ENCODE measurements at places on chromosomes 13 and 19. TPM values are rescaled to one million over a fixed set of nuclear protein-coding genes. Genes with fewer than 3 reads are reported as not detected.
A peak's percentile ranks its signal among the peaks of the same experiment; 100 is the strongest.

Gene CEACAM3
- total RNA-seq, result 0.87 TPM

DNA sequence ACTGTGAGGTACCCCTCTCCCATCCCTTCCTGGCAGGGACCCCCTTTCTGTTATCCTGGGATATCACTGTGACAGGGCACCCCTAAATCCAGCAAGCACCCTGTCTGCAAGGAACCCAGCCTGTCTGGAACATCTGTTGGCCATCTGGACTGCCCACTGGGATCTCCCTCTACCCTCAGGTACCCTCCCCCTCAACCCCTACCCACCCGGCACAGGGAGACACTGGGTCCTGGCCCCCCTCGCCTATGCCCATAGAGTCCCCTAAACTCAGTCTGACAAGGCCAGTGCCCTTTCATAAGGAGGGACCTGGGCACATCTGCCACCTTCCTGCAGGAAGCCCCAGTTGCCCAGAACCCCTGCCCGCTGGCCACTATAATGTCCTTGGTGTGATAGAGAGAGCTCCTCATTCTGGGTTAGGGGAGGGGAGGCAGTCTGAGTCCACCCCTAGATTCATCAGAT, 2.8 kb upstream of the SLC27A5 start:
- H3K4me3 ChIP-seq, result peak overlapping the region; percentile 35
- no peak for DNase-seq
- peak overlapping the region; percentile 19 for H3K27ac ChIP-seq

DNA sequence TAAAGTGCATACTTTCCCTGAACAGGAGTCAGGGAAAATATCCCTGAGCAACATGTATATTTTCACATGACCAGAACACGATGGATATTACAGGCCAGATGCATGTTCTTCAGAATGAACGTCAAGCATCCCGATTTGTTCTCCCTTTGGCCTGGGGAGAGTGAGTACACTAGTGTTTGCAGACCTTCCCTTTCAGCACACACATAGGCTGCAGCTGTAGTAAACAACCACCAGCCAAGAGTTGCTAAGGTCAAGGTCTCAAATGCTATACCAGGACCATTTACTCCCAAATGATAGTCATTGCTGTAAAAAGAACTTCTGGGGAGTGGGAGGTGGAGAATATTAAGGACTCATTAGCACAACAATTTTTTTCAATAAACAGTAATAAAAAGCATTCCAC, 3.0 kb downstream of the KLF12 start:
- H3K4me3 ChIP-seq, result no peak overlapping the region
- H3K36me3 ChIP-seq, result no peaks in the 10 kb centered on the region
- H3K27ac ChIP-seq, result no peak overlapping the region
- no peak for DNase-seq

DNA sequence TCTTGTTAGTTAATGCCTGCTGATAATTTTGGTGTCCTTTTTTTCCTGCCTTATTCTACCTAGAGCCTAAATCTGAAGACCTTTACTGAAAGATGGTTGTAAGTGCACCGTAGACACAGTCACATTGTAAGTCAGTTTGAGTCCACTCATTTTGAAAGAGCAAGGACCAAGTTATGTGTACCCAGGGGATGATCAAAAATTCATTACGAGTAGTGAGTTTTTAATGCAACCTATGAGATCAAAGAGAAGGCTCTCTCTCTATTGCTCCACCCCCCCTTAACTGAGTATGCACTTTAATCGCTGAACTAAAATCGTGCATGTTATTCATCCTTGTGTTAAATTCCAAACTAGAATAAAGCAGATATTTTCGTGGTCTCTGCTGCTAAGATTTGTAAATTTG, 1.8 kb downstream of the RAP2A start:
- DNase-seq, result no peak
- H3K27me3 ChIP-seq, result no peaks in the 10 kb centered on the region
- no peaks in the 10 kb centered on the region for H3K36me3 ChIP-seq
- H3K4me1 ChIP-seq, result peaks cover 13% of the 10 kb centered on the region
- H3K27ac ChIP-seq, result no peak overlapping the region
- H3K4me3 ChIP-seq, result peak overlapping the region; percentile 66

DNA sequence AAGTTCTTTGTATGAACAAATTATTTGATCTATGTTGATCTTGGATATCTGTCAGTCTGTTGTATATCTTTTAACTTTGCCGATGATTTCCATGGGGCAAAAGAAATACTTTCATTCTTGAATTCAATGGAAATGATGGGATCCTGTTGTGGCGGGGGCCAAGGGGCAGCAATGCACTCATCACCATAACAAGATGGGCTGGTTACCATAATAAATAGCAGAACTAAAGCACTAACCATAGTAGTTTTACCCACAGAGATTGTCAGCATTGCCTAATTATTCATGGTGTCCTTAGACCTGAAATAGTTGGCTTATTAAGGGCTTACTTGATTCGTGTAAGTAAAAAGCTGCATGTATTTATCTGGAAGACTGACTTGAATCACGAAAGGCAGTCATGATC, 309.6 kb downstream of the RFC3 start:
- no peak overlapping the region for H3K27ac ChIP-seq
- H3K36me3 ChIP-seq, result no peaks in the 10 kb centered on the region
- H3K4me1 ChIP-seq, result no peaks in the 10 kb centered on the region
- no peaks in the 10 kb centered on the region for H3K27me3 ChIP-seq
- H3K4me3 ChIP-seq, result no peak overlapping the region
- DNase-seq, result no peak

DNA sequence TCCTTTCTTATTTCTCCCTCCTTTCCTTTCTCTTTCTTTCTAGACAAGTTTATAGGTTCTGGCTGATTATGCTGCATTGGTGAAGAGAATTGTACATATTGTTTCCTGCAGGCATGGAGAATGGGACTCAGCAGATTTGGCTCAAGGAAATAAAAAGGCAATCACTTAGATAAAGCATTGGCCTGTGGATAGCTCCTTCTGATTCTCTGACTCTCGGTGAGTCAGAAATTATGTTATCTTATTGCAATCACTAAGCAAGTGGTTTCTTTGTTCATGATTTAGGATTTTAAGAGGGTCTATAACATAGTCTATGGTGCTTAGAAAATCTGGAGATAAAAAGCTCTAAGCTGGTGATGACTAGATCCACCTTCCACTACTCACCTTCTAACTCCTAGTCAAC, 54.0 kb upstream of the POSTN start:
- H3K27ac ChIP-seq, result no peak overlapping the region
- no peaks in the 10 kb centered on the region for H3K27me3 ChIP-seq
- no peaks in the 10 kb centered on the region for H3K36me3 ChIP-seq
- no peak overlapping the region for H3K4me3 ChIP-seq

GRCh38 chr19:16400911-16401591, 70.7 kb downstream of the EPS15L1 start:
- H3K36me3 ChIP-seq, result peaks cover 79% of the 10 kb centered on the region
- no peaks in the 10 kb centered on the region for H3K27me3 ChIP-seq
- no peak for DNase-seq
- H3K4me1 ChIP-seq, result no peaks in the 10 kb centered on the region
- H3K27ac ChIP-seq, result no peak overlapping the region

Gene GSX1
- not detected for total RNA-seq

DNA sequence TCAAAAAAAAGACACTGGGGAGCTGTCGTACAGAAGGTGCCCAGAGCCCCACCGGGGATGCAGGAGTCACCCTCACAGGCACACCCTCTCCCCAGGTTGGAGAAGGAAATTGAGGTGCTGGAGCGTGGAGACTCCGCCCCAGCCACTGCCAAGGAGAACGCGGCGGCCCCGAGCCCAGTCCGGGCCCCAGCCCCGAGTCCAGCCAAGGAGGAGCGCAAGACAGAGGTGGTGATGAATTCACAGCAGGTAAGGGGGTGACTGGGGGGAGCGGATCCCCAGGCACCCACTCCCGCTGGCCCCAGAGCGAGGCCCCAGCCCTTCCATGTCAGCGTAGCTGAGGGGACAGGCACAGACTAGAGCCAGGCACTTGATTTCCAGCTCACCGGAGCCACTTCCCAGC, 19.9 kb upstream of the MISP start:
- no peaks in the 10 kb centered on the region for H3K27me3 ChIP-seq
- H3K4me1 ChIP-seq, result peaks cover 17% of the 10 kb centered on the region
- H3K4me3 ChIP-seq, result no peak overlapping the region
- H3K27ac ChIP-seq, result no peak overlapping the region
- H3K36me3 ChIP-seq, result no peaks in the 10 kb centered on the region
- no peak for DNase-seq

- H3K27ac ChIP-seq, result no peak overlapping the region
- no peak for DNase-seq
- H3K4me1 ChIP-seq, result peaks cover 12% of the 10 kb centered on the region
- no peaks in the 10 kb centered on the region for H3K27me3 ChIP-seq
- no peak overlapping the region for H3K4me3 ChIP-seq
Observed at GRCh38 chr13:94590744-94591143, 5.2 kb downstream of the TGDS start.

DNA sequence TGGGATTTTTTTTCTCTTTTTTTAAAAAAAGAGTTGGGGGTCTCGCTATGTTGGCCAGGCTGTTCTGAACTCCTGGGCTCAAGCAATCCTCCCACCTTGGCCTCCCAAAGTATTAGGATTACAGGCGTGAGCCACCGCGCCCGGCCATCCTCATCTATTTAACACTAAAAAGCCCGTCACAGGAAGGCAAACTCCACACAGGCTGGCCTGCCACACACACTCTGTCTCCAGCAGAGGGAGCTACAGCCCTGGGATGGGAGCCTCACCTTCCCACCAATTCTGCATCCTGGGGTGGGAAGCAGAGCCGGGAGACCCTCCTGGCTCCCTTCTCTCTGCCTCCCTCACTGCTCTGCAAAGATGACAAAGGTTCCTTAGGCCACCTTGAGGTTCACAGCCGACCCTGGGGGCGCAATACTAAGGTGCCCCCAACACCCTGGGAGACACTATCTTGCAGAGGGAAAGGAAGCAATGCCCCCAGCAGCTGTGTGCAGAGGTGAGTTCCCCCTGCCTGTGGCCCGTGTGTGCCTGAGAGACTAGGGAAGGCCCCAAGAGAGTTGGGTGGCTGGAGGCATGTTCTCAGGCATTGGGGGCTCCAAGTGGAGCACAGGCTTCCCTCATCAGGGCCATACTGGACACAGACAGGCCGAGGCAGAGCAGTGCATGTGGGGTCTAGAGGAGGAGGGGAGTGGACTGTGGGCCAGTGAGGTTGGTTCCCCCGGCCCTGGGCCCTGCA, 27.4 kb upstream of the TIMM44 start:
- H3K27ac ChIP-seq, result no peak overlapping the region
- no peak overlapping the region for H3K4me3 ChIP-seq
- no peaks in the 10 kb centered on the region for H3K36me3 ChIP-seq
- no peaks in the 10 kb centered on the region for H3K4me1 ChIP-seq

Gene FDX2
- total RNA-seq, result 19.8 TPM

DNA sequence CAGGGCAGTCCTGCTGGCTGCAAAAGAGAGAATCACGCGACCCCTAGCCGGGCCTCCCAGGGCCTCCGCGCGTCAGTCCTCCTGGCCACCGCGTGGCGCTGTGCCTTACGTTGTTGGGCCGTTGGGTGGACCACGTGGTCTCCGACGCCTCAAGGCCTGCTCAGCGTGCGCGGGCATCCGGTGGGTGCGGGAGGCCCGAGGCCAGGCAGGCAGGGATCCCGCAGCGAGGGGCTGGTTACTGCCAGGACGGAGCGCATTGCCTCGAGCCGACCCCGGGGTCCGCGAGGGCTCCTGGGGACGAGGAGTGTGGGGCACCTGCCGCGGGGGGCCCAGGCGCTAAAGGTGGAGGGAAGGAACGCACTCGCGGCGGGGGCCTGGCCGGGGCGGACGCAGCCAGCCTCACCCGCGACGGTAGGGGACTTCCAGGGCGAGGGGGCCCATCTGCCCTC, at the start of gene TDRD12:
Gene TDRD12, plus strand, starts transcription at position 157 of the 449 bp plus-strand sequence. CDS start 306 bp downstream, outside the sequence.
- no peak within 1 kb of the TSS for H3K27ac ChIP-seq
- DNase-seq, result no peak
- no peaks in the 10 kb centered on the region for H3K27me3 ChIP-seq
- no peaks in the 10 kb centered on the region for H3K36me3 ChIP-seq
- no peak within 1 kb of the TSS for H3K4me3 ChIP-seq
- no peaks in the 10 kb centered on the region for H3K4me1 ChIP-seq

- H3K27ac ChIP-seq, result no peak overlapping the region
- DNase-seq, result no peak
- no peak overlapping the region for H3K4me3 ChIP-seq
- peaks cover 18% of the 10 kb centered on the region for H3K4me1 ChIP-seq
Observed at GRCh38 chr19:44626048-44626624, 12.8 kb downstream of the IGSF23 start.

GRCh38 chr19:47058621-47059022, 10.2 kb upstream of the TMEM160 start:
- no peaks in the 10 kb centered on the region for H3K36me3 ChIP-seq
- DNase-seq, result no peak

DNA sequence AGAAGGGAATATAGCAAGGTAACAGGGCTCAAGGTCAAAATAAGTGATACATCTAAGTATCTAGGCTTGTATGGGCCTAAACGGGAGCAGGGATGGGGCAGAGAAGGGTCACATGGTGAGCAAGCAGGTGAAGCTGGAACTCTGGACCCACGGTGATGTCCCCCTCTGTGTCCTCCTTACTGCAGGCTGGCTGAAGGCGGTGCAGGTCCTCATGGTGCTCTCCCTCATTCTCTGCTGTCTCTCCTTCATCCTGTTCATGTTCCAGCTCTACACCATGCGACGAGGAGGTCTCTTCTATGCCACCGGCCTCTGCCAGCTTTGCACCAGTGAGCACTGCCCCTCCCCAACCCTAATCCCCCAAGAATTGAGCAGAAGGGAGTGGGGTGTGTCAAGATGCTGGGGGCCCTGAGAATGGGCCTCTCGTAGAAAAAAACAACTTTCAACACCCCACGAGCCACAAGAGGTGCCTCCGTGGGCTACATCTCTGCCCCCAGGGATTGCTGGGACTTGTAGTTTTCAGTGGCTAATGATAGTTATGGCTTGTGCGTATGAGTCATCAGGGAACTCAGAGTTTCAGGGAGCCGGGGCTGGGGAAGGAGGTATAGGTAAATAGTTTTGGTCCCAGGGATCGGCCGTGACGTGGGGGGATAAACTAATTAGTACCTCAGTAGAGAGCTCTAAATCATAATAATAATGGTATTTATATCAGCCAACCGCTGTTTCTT, 4.0 kb downstream of the EMP3 start:
- H3K36me3 ChIP-seq, result peaks cover 43% of the 10 kb centered on the region
- H3K4me1 ChIP-seq, result peaks cover 99% of the 10 kb centered on the region
- H3K4me3 ChIP-seq, result no peak overlapping the region
- H3K27me3 ChIP-seq, result no peaks in the 10 kb centered on the region
- no peak for DNase-seq

DNA sequence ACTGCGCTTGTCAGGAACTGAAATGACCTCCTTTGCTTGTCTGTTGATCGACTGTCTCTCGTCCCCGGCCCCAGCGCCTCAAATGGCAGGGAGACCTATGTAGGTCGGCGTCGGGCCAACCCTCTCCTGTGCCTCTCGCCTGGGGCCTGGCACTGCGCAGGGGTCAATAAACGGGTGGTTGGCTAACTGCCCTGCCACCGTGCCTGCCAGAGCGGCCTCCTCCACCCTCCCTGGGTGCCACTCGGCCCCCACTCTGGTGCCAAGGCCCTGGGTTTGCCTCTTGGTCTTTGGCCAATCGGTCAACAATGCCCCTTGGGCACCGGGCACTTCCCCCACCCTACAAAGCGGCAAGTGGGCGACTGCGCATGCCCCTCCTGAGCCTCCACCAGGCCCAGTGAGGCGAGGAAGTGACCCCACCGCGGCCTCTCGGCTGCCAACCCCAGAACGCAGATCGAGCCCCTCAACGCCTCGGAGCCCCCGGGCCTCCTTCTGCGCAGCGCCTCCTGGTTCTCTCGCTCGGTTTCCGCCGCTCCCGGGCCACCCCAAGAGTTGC, 1.1 kb downstream of the KEAP1 start:
- H3K4me1 ChIP-seq, result peaks cover 12% of the 10 kb centered on the region
- peak overlapping the region; percentile 96 for H3K27ac ChIP-seq
- H3K36me3 ChIP-seq, result no peaks in the 10 kb centered on the region
- DNase-seq, result peak; percentile 39
- peak overlapping the region; percentile 83 for H3K4me3 ChIP-seq

GRCh38 chr13:71513411-71514033, 353.5 kb downstream of the DACH1 start:
- no peak overlapping the region for H3K4me3 ChIP-seq
- no peaks in the 10 kb centered on the region for H3K27me3 ChIP-seq
- no peaks in the 10 kb centered on the region for H3K36me3 ChIP-seq
- no peak overlapping the region for H3K27ac ChIP-seq
- peak; percentile 8 for DNase-seq
- H3K4me1 ChIP-seq, result no peaks in the 10 kb centered on the region

All from left lung (tissue), 14 donors.